ENCODE measurements at places on chromosomes 5 and 9. TPM values are rescaled to one million over a fixed set of nuclear protein-coding genes. Genes with fewer than 3 reads are reported as not detected.

DNA sequence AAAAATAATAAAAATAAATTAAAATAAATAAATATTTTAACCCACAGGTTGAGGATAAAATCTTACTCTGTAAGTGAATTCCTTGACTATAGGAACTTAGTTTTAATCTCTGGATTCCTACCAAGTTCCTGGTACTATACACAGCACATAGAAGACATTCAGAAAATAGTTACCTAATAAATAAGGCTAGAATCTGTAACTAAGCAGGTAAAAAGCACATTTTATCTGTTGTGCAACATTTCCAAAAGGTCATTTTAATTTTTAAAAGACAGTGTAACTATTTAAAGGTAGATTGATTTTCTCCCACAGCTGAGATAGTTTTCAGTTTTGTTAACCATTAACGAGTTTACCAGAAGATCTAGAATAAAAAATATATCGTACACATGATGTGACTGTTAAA, 47.8 kb downstream of the MLANA start:
- no peak for DNase-seq

DNA sequence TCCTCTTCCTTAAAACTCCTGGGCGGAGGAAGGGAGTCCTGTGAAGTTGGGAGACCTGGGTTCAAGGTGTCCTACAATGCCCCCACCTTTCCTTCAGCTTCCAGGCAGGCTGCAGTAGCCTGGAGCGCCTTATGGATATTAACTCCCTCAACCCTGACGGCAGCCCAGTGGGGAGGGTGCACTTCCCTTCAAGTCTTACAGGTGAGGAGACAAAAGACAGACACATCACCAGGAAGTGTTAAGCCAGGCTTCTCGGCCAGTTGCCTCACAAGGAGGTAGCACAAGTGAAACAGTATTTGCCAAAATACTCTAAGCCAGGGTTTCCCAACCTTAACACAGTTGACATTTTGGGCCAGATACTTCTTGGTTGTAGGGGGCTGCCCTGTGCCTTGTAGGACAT, 4.2 kb downstream of the TRIM7 start:
- DNase-seq = no peak

DNA sequence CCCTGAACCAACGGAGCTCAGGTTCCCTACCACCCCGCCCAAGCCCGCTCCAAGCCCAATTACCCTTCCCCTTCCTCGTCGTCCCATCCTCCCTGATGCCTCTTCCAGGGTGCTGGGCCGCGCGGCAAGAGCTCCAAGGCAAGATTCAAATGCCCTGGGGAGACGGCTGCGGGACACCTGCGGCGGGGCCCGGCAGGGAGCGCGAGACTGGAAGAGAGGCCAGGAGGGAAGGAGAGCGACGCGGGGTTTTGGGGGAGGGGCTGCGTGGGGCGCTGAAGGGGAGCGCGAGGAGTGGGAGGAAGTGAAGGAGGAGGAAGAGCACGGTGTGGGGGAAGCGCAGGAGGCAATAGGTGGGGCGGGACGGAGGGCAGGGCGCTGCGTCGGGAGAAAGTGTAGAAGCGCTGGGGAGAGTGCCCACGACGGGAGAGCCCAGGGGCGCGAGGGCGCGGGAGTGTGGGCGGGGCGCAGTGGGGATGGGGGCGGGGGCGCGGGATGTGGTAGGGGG, 975 bp upstream of the NXNL2 start:
- no peak for DNase-seq

- no peak for DNase-seq
Observed at GRCh38 chr9:1839909-1840308, 175.2 kb upstream of the SMARCA2 start.

DNA sequence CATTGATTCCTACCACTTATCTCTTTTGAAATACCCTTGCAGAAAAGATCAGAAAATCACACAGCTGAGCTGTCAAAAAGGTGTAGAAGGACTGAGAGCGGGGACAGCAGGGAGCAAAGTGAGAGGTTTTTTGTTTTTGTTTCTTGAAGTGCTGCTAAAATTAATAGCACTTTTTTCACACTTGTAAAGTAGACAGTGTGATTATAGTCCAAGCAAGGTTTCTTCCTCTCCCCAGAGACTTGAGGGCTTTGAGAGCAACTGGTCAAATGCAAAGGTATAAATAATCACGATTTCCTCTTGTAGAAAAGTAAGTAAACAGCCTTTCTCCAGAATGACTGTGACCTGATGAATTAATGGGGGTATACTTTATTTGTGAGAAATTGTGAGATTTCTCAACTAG, 326.9 kb downstream of the ZNF608 start:
- DNase-seq = no peak

DNA sequence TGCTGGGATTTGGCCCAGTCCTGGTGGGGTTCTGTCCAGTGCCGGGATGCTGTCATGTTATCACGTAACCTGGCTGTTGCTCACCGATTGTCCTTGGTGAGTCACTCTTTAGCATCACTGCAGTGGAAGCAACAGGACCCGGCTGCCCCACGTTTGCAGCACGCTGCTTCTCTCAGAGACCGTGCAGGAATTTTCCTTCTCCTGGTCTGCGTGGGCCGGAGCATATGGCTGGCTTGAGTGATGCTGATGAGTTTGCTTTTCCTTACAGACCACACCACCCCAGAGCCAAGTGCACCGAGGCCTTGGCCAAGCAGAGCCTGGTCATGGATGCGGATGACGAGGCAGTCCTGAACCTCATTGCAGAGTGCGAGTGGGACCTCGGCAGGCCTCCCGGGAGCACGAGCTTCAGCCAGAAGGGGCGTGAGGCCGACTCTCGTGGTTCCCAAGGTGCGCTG, 21.4 kb downstream of the CEP72 start:
- no peak for DNase-seq

DNA sequence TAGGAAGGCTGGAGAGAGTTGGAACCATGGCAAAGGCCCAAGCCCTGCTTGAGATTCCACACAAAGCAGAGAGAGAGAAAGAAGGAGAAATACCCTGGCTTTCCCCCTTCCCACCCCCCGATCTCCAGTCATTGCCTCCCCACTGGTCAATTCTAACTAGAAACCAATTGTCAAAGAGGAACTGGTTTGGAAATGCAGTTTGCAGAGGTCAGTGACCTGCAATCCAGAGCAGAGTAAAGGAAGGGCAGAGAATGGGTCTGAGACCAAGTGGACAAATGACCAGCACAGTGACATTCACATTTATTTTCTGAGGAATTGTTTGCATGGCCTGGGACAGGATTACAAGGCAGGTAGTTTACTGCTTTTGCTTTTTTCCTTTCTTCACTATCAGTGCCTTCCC, 37.5 kb upstream of the ZFYVE16 start:
- DNase-seq = no peak

GRCh38 chr9:89312222-89312571, 1.2 kb downstream of the CKS2 start:
- no peak for DNase-seq

DNA sequence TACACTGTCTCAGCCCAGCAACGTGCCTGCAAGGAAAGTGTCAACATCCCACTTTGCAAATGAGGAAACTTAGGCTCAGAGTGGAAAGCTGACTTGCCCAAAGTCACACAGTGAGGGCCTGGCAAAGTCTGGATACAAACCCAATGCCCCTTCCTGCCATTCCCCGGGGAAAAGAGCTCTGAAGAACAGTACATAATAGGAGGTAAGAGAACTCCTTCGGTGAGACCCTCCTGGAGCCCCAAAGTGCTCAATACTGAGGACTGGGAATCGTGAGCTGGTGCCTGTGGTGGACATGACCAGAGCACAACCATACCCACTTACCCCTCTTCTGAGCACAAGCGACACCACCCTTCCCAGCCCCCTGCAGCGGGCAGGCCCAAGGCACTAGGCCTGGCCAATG, 13.4 kb upstream of the CPLX2 start:
- no peak for DNase-seq

- DNase-seq = no peak
Observed at GRCh38 chr5:79793722-79794121, 104.1 kb downstream of the CMYA5 start.

DNA sequence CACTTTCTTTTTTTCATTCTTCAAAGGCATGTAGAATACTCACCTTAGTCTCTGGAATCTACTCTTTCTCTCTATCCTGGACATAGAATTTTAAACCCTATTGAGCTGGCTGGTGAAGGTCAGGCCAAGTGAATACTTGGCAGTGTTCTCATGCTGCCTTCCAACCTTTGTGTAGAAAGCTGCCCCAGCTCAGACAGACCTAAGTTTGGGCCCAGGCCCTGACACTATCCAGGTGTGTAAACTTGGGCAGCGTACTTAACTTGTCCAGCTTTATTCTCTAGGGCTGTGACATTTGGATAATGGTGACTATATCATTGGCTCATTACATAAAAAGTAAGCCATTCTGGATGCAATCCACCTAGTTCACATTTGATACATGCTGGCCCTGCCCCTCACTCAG, 298.3 kb downstream of the IRX1 start:
- no peak for DNase-seq

- no peak for DNase-seq
Observed at GRCh38 chr5:78679905-78680304, 31.3 kb upstream of the LHFPL2 start.

DNA sequence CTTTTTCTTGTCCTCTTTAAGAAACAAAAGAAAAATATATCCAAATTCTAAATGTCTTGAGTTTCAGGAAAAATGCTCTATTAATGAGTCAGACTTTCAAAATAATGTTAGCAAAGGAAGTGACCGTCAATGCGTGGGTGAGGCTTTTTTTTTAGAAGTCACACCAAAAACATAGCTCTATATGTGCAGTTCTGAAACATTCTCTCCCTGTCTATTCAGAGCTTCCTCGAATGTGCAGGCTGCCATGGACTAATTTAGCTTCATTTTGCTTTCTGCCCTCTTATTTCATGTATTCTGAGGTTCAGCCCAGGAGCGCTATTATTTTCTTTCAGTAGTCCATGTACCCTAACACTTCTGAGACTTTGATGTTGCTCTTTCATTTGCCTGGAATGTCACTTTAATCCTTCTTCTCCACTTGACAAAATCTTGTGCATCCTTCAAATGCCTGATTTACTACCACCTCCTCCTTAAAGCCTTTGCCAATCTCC, 72.5 kb upstream of the RASA1 start:
- DNase-seq = no peak

DNA sequence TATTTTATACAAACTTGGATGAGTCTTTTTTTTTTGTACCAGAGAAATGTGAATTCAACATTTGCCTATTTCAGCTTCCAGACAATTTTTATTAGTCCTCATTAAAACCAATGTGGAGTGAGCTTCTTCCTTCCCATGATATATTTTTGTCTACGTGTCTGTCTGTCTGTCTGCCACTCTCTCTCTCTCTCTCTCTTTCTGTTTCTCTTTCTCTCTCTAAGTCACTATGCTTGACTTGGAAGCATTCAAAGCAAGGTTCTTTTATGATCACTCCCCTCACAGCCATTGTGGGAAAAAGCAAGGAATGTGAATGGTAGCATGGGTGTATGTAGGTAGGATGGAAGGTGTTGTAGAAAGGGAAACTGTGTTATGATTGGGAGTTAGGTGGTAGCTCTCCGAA, 80.2 kb downstream of the SNCAIP start:
- no peak for DNase-seq

- DNase-seq = no peak
Observed at GRCh38 chr9:81183761-81184160, 505.6 kb downstream of the TLE1 start.

Gene CNTFR
- 59.9 TPM for polyA plus RNA-seq

Gene PCDHGA11
- 5.0 TPM for polyA plus RNA-seq

Gene FOXD4L4
- polyA plus RNA-seq = not detected

Gene GKAP1
- 15.7 TPM for polyA plus RNA-seq

Gene SET
- 556 TPM for polyA plus RNA-seq

Gene OR1J2
- polyA plus RNA-seq = not detected

Gene ADAMTS13
- 9.7 TPM for polyA plus RNA-seq

Gene FAF2
- polyA plus RNA-seq = 48.5 TPM

Gene SPATA31A3
- polyA plus RNA-seq = not detected

Gene PELO
- polyA plus RNA-seq = 26.4 TPM
